Forelimb muscle (tissue), 1 donor: ENCODE measurements at places on chromosomes 11 and 22.

GRCh38 chr11:63907063-63907462 is 9.9 kb downstream of the RCOR2 start:
- DNase-seq: no peak

DNA sequence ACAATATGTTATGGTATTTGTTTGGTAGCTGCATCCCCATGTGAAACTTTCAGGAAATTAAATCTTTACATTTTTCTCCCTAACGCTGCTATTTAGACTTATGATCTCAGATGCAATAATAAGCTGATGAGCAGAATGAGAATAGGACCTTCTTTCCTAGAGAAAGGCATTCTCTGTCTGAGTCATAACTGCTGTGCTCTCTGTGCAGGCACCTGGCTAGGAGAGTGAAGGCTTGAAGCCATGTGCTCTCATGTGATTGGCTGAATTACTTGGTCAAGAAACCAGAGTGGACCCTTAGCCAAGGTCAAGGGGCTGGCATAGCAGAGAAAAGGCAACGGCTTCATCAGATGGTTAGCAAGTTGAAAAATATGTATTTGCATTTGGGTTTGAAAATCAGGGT is 185.0 kb downstream of the ADAMTS15 start:
- DNase-seq: no peak

GRCh38 chr22:41075946-41076345 is 16.4 kb upstream of the EP300 start:
- no peak for DNase-seq

DNA sequence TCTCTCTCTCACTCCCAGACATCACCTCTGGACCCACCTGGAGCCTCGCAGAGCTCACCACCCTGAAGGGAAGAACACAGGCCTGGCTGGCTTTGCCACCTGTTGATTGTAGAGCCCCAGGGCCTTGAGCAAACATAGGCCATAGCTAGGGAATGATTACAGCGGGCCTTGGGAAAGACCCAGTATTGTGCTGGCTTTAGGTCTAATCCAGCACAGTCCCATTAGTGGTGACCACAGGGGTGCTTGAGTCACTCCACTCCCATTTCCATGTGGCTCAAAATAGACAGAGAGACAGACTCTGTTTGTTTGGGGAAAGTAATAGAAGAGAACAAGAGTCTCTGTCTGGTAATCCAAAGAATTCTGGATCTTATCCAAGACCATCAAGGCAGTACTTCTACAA is 42.7 kb upstream of the FAM181B start:
- no peak for DNase-seq

DNA sequence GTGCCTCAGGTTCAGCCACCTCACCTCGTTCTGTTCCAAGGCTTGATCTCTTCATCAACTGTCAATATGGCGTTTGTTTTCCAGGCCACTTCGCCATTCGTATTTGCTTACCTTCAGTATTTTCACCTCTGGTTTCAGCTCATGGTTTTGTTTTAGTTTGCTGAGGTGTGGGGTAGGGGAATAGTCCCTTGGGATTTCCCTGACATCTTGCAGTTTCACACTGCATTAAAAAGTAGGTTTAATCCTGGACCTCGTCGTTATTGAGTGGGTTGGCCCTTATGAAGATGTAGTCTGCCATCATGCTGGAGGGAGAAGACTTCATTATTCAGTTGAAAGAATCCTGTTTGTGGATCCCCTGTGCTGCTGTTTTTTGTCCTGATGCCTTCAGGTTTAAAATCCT is 46.0 kb downstream of the C11orf91 start:
- no peak for DNase-seq

- no peak for DNase-seq
Measured at GRCh38 chr11:59534676-59535075, 23.3 kb downstream of the OR4D9 start.

GRCh38 chr11:3893311-3893710 is 37.8 kb downstream of the STIM1 start:
- no peak for DNase-seq

DNA sequence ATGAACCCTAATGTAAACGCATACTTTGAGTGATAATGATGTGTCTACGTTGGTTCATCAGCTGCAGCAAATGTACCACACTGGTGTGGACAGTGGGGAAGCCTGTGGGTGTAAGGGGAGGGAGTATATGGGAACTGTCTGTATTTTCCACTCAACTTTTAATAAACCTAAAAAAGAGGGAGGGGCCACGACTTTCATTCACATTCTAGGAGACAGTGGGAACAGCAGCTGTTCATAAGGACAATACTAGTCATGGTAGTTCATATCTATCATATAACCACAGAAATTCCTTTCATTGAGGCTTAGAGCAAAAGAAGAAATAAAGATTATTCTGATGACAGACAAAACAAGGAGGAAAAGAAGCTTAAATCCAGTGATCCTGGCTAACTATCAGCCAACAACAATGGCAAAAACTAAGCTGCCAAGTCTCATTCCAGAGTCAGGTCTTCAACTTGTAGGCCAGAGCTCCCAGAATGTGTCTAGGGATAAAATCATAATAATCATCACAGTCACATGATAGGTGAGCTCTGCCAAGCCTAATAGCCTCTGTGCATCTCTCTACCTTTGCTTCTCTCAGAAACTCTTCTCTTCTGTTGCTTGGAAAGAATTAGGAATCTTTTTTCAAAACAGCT is 59.4 kb upstream of the CHRM4 start:
- DNase-seq: peak; percentile 16

- no peak for DNase-seq
Measured at GRCh38 chr22:23402275-23403151, 177.6 kb downstream of the IGLL1 start.

DNA sequence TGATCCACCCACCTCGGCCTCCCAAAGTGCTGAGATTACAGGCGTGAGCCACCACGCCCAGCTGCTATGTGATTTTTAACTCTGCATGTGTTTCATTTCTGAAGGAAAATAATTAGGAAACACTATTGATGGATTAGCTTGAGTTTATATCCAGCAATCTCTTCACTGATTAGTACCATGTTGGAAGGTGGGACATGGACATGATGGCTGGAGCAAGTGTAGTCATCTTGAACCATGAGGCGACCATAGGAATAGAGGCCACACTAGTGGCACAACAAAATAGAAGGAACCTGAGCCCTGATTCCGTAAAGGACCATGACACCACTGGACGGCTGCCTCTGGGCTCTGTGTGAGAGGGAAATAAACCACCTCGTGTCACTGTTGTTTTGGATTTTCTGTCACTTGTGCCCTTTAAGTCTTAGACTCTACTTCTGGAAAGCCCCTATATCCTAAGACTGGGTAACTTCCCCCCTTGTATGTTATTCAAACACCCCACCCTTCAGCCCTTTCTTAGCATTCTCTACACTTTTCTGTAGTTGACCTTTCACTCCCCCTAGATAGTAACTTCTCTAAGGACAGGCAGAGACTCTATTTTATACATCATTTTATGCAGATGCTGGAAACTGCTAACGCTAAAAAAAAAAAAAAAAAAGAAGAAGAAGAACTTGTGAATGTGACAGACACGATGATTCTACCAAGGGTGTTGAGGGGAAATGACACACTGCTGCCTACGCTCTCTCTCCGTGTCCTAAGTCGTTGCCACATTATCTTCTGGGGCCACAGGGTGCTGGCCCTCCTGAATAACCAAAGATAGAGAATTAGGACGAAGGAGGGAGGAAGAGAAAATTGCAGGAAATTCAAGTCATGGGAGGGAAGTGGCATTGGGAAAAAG is 2.7 kb upstream of the VPS37C start:
- no peak for DNase-seq

GRCh38 chr11:93196816-93197379 is 893 bp downstream of the SLC36A4 start:
- DNase-seq: no peak

DNA sequence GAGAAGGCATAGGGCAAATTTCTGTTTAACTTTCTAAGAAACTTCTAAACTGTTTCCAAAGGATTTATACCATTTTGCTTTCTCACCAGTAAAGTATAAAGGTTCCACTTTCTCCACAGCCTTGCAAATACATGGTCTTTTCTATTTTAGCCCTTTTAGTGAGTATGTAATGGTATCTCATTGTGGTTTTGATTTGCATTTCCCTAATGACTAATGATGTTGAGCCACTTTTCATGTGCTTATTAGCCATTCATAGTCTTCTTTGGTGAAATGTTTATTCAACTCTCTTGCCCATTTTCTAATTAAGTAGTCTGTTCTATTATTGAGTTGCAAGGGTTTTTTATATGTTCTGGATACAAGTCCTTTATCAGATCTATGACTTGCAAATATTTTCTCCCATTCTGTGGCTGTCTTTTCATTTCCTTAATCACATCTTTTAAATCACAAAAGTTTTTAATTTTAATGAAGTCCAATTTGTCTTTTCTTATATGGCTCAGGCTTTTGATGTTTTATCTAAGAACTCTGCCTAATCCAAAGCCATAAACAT is 83.8 kb upstream of the KCNQ1OT1 start:
- no peak for DNase-seq

DNA sequence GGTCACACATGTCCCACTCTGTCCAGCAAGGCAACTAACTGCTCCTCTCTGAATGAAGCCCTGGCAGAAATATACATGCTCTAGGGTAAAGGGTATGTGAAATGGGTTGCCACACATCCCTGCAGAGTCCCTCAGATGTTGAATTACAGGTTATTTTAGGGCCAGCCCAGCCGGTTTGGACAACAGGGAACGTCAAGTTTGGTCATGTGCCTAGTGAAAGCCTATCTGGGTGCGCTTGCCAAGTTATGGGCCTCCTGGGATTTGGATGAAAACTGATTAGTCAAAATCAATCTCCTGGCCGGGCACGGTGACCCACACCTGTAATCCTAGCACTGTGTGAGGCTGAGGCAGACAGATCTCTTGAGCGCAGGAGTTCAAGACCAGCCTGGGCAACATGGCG is 10.4 kb downstream of the AP1B1 start:
- no peak for DNase-seq

DNA sequence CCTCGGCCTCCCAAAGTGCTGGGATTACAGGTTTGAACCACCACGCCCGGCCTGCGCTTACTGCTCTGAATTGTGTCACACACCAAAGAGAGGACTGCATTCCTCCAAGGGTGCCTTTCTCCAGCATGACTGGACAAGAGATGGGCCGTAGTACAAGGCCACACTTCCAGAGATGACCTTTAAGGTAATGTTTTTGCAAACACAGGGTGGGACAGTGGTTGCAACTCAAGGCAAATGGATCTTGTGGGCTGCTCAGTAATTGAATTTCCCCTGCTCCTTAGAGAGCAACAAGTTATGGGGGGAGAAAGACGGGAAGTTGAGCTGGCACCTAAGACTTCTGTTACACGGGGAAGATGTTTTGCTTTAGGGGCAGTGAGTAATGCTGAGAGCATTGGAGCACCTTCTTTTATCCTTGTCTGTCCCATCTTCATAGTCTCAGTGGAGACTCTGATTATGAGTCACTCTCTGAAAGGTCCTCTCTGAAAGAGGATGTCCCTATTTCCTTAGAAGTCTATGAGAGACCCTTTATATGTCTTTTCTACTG is 66.3 kb downstream of the C11orf91 start:
- DNase-seq: no peak

- no peak for DNase-seq
Measured at GRCh38 chr22:22786301-22787115, 101.1 kb upstream of the IGLL5 start.

DNA sequence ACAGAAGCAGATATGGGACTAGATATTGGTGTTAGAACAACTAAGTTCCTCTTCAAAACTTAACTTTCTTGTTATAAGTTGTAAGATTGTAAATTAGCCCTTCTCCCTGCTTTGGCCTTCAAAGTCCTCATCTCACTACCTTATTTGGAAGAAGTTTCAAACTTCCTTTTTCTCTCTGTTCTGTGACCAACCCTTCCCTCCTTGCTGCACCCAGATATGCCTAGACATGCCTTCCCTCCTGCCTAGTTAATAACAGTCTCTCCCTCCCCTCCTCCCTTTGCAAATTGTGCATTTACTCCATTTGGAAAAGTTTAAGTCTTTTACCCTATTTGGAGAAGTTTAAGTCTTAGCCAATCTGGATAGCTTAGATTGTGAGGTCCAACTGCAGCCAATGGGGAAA is 4.9 kb downstream of the OR52K2 start:
- DNase-seq: no peak

- no peak for DNase-seq
Measured at GRCh38 chr11:71355281-71355680, 92.9 kb downstream of the DHCR7 start.

- no peak for DNase-seq
Measured at GRCh38 chr11:8356721-8357504, 93.2 kb upstream of the LMO1 start.

- peak; percentile 81 for DNase-seq
Measured at GRCh38 chr22:45271667-45272201, 13.0 kb upstream of the UPK3A start.

GRCh38 chr11:14376920-14377319 is 17.9 kb upstream of the RRAS2 start:
- no peak for DNase-seq

DNA sequence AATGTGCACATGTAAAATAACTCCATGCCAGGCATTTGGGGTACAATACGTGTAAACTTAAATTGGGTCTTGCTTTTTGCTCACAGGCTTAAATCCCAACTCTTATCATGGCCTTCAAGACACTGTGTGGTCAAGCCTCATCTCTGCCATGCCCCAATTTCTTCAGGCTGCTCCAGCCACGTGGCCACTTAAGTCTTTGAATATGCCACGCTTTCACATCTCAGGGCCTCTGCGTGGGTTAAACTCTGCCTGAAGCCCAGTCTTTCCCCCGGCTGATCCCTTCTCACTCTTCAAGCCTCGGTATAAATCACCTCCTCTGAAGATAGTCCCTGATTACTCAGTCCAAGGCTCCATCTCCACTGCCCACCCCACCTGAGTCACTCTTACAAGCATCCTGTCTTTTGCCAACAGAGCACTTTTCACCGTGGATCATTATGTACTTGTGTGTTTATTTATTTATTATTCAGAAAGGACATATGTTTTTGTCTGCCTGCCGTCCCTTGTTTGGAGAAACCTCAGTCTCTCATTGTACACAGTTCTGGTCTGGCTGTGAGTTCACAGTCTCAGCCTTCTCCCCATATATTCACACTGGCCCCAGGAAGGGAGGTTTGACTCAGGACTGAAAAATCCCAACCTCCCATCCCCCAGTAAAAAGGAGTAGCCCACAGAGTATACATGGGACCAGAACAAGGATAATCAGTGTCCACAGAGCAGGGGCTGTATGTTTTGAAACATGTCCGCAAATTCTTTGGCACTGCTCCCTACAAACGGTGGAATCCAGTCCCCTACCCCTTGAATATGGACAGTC is 344.7 kb downstream of the MN1 start:
- DNase-seq: no peak

- DNase-seq: no peak
Measured at GRCh38 chr11:2190657-2191471, 19.2 kb upstream of the TH start.
